ENCODE measurements at places on chromosomes 1 and 21. TPM values are rescaled to one million over a fixed set of nuclear protein-coding genes. Genes with fewer than 3 reads are reported as not detected.

- no peak for DNase-seq
These were observed 20.7 kb upstream of the PEF1 start for GRCh38 chr1:31665234-31665878.

GRCh38 chr1:204336421-204337035, 23.2 kb downstream of the PLEKHA6 start:
- no peak for DNase-seq

- DNase-seq, result no peak
These were observed 37.8 kb upstream of the CCSAP start for GRCh38 chr1:229380536-229381160.

GRCh38 chr1:31224068-31224467, 15.6 kb downstream of the NKAIN1 start:
- no peak for DNase-seq

The C8B gene
- total RNA-seq, result not detected

All from cardiac muscle cell (in vitro differentiated cells and primary cell).